ENCODE measurements at places on chromosomes 12 and 14. TPM values are rescaled to one million over a fixed set of nuclear protein-coding genes. Genes with fewer than 3 reads are reported as not detected.

GRCh38 chr14:34912182-34912581, 37.0 kb upstream of the BAZ1A start:
- DNase-seq, result peak; percentile 5

- DNase-seq, result no peak
Observed at GRCh38 chr12:531951-532585, 72.3 kb downstream of the B4GALNT3 start.

DNA sequence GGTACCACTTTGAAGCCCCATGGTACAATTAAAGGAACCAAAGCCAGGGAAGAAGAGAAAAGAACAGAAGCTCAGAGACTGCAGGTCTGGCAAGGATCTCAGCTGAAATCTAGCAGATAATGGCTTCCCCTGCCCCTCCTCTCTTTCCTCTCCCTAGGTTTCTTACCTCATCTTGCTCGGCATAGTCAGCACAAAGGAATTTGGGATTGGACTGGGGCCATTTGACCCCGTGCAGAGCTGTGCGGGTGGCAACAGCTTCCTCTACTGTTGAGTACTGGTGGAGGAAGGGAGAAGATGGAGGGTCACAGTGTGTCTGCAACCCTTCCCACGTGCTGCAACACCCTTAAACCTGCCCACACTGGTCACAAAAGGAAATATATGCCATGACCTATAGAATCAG, 4.7 kb upstream of the CDH24 start:
- DNase-seq, result peak; percentile 82

KRT85 gene
- not detected for total RNA-seq

CCDC198 gene
- total RNA-seq, result 6.7 TPM
